ENCODE measurements at places on chromosomes 7 and 10.

DNA sequence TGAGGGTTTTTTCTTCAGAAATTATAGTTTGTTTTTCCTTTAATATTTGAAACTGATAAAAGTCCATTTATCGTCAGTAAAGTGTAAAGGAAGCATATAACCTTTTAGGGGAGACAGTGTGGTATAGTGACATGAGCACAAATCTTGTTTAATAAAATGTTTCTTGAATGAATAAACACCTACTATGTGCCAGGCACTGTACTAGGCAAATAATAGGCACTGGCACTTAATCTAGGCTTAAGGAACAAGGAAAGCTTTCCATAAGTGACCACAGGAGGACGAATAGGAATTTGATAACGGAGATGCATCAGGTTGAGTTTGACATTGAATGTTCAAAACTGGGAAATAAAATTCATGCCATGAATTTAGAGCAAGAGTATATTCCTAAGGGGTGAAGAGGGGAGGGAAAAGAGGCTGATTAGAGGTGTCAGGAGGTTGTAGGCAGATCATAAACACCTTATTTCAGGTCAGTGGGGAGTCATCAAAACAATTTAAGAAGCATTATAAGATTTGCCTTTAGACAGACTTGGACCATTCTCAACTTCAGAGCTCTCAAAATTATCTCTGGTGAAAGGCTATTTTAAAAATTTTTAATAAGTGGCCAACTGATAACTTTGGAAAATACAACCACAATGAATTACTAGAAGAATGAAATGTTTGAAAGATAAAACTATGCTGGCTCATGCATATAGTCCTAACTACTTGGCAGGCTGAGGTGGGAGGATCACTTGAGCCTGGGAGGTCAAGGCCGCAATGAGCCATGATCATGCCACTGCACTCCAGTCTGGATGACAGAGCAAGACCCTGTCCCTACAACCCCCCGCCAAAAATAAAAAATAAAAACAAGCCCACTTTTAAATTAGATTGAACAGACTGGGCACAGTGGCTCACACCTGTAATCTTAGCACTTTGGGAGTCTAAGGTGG is 22.4 kb downstream of the RALA start:
- DNase-seq: no peak

DNA sequence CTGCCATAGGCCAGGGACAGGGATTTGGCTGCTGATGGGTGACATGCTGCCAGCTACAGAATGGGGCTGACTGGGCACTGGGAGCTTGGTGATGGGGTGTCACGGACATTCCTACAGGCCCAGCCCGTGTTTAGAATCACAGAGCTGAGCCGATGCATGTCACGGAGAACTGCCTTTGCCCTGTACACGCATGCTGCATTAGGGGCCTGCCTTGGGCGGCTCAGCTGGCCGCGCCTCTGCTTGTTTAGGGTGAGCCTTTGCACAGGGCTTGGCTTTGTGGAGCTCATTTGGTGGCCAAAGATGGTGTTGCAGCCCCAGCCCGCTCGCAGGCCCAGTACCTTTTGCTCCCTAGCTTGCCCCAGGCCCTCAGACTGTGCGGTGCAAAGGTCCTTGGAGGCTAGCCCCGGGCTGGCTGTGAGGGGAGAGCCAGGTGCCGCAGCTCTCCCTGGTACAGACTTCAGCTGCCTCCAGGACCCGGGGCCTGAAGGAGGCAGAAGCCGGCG is 108.4 kb upstream of the BTBD16 start:
- DNase-seq: no peak

- DNase-seq: no peak
Measured at GRCh38 chr10:131422731-131423130, 111.2 kb upstream of the TCERG1L start.

- peak; percentile 65 for DNase-seq
Measured at GRCh38 chr7:158541346-158542010, 46.1 kb downstream of the PTPRN2 start.

- no peak for DNase-seq
Measured at GRCh38 chr7:129740574-129741410, 129.3 kb downstream of the NRF1 start.

- no peak for DNase-seq
Measured at GRCh38 chr10:10471758-10472157, 545.9 kb upstream of the CELF2 start.

- no peak for DNase-seq
Measured at GRCh38 chr10:47425813-47426419, 41.8 kb upstream of the ZNF488 start.

DNA sequence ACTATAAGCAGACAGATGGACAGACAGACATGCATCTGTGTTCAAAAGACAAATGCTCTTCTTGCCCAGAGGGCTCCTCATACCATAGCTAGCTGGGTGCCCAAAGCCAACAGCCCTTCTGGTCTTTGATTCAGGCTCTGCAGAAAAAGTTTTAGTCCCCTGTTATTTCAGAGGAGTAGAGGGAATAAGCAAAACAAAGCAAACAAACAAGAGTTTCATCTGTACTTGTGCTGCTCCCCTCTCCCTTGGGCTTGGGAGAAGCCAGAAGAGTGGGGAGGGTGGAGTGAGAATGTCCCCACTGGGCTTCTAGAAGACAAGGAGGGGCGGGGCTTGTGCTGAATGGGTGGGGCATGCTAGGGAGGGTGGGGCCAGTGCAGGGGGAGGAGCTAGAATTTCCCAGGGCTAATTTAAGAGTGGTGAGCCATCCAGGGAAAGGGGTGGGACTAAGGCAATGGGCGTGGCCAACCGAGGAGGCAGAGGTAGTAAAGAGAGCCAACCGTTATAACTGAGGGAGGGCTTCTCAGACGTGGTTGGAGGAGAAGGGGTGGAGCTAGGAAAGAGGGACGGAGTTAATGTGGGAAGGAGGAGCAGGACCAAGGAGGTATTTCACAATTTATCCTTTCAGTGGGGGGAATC is 101.2 kb upstream of the MGMT start:
- DNase-seq: no peak

DNA sequence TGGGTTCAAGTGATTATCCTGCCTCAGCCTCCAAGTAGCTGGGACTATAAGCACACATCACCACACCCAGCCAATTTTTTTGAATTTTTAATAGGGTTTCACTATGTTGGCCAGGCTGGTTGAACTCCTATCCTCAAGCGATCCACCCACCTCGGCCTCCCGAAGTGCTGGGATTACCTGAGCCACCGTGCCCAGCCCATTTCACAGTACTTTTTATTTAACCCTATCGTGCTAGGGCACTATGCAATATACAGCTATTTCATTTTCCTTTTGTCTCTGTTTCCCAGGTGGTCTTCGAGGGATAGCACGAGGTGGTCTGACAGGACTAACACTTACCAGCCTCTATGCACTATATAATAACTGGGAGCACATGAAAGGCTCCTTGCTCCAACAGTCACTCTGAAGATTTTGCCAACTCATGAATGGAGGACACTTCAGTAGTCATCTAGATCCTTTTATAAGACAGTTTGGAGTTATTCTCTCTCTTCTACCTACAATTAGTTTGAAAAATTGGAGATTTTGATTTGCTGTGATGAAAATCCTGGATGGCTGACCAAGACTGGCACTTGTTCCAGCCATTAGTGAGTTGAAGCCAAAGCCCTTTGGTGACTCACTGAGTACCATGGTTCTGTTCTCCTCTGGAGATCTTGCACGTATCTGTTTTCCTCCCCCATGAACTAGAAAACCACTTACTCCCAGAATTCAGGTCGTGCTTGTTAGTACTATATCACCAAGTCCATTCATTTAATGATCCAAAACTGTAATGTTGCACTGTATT is 27.3 kb downstream of the NCOA4 start:
- no peak for DNase-seq

DNA sequence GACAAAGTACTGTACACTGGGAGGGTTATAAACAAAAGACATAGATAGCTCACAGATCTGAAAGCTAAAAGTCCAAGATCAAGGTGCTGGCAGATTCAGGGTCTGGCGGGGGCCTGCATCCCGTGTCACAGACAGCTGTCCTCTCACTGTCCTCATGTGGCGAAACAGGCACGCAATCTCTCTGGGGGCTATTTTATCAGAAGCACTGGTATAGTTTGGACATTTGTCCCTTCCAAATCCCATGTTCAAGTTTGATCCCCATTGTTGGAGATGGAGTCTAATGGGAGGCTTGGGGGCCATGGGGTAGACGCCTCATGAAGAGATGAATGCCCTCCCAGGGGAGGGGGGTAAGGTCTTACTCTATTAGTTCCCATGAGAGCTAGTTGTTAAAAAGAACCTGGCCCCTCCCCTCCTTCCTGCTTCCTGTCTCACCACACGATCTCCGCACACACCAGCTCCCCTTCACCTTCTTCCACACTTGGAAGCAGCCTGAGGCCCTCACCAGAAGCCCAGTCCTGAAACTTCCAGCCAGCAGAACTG is 72.5 kb upstream of the UCN3 start:
- DNase-seq: no peak

- DNase-seq: no peak
Measured at GRCh38 chr7:117412946-117413559, 14.2 kb downstream of the ASZ1 start.

DNA sequence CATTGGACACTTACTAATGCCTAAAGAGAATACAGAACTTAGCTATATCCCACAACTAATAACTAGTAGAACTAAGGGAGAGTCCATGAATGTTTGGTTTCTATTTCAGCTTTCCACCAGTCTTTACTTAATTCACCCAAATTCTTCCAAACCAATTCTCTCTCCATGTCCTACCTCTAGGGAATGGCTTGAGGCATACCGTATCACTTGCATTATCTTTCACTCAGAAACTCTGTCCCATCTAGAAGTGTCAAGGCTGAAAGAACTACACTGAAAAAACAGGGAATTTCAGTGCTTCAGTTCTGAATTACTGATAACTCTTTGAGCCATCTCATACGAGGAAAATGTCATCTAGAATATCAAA is 758 bp downstream of the TMEM168 start:
- no peak for DNase-seq

DNA sequence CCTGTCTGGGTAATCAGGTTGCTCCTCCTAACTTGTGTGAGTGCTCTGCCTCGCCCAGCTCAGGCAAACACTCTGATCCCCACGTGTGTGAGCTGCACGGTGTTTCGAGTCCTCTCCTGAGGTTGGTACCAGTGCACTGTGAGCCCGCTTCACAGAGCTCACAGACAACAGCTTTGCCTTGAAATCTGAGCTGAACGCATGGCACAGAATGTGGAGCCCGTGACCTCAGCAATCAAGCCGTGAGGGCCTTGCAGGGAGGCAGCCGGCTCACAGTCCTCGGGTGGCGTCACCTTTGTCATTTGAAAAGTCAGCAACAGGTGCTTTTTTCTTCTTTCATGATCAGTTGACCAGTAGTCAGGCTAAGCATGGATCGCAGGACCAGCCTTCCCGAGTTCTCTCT is 60.2 kb upstream of the ADGRA1 start:
- no peak for DNase-seq

- DNase-seq: no peak
Measured at GRCh38 chr10:93063144-93063976, 2.8 kb downstream of the CYP26C1 start.

DNA sequence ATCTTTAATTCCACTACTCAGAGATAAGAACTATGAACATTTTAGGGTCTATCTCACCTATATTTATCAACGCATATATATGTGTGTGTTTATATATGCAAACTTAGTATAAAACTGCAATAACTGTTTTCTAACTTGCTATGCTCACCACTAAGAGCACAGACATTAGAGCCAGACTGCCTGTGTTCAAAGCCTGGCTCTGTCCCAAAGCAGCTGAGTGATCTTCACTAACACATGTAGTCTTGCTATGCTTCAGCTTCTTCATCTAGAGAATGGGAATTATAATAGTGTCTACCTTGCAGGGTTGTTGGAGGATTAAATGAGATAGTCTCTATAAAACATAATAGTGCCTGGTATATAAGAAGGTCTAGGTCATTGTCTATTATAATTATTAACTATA is 165.5 kb downstream of the MAGI2 start:
- no peak for DNase-seq

DNA sequence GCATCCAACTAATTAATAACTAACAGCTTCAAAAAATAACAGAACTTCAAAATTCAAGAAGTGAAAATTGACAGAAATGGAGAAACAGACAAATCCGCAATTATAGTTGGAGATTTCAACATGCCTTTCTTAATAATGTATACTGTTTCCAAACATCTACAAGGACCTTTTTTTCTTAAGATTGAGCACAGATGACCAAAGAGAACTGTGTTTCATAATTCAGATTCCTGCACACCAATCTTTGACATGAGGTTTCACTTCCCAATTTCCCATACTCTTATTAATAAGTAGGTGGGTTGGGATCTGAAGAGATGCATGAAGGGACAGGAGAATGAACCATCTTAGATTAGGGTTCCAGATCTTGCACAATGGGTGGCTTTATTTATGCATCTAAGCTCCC is 24.9 kb upstream of the GIMAP7 start:
- DNase-seq: no peak

DNA sequence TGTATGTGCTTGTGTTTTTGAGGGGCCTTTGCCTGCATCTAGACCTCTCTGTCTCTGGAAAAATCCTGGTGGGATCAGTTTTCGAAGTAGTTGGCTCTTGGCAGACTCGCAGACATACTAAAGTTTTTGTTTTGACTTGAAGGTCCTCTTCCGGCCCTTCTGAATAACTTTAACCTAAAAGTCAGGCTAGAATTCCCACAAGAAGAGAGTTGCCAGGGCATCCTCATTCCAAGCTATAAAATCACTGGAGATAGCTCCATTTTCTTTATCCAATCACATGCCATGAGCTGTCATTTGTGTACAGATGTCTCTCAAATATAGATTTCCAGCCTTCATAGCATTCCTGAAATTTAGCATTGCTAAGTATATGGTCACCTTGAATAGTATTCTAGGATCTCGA is 967.8 kb downstream of the LRMDA start:
- no peak for DNase-seq

DNA sequence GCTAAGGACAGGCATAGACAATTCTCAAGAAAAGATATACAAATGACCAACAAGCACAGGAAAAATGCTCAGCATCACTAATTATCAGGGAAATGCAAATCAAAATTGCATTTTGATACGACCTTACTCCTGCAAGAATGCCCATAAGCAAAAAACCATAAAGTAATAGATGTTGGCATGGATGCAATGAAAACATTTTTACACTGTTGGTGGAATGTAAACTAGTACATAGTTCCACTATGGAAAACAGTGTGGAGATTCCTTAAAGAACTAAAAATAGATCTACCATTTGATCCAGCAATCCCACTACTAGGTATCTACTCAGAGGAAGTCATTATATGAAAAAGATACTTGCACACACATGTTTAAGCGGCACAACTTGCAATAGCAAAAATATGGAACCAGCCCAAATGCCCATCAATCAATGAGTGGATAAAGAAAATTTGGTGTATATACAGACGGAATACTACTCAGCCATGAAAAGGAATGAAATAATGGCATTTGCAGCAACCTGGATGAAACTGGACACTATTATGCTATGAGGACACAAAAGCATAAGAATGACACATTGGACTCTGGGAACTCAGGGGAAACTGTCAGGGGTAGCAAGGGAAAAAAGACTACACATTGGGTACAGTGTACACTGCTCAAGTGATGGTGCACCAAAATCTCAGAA is 59.3 kb downstream of the DGKI start:
- DNase-seq: no peak

DNA sequence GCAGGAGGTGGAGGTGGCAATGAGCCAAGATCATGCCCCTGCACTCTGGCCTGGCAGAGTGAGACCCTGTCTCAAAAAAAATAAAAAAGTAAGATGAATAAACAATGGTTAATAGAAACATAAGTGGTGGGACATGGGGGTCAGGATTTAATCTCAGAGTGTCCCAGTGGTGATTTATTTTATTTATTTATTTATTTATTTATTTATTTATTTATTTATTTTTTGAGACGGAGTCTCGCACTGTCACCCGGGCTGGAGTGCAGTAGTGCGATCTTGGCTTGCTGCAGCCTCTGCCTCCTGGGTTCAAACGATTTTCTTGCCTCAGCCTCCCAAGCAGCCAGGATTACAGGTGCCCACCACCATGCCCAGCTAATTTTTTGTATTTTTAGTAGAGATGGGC is 482.6 kb upstream of the GALNT17 start:
- DNase-seq: no peak
